Stimulated activated CD8-positive, alpha-beta memory T cell treated with anti-CD3 and anti-CD28 coated beads, Interleukin-2, amount 100 ng/mL, for 1 hour (primary cell): ENCODE measurements at places on chromosomes 7 and 10.

- DNase-seq: no peak
Observed at GRCh38 chr10:44291091-44291490, 93.8 kb downstream of the CXCL12 start.

DNA sequence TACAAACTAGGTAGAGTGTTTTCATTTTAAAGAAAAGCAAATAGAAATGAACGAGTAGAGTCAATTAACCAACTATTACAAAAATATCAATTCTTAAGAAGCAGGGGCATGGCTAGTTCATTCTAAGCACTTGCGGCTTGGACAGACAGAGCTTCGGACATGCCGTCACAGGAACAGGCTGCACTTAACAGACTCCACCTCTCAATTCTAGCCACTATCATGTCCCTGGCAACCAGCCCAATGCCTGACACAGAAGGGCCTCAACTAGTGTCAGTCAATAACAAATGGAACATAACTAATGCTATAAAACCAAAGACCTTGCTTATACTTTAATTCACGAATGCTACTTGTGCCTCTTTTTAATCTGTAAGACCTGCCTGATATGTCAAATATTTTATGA is 74.4 kb downstream of the TPK1 start:
- DNase-seq: no peak

DNA sequence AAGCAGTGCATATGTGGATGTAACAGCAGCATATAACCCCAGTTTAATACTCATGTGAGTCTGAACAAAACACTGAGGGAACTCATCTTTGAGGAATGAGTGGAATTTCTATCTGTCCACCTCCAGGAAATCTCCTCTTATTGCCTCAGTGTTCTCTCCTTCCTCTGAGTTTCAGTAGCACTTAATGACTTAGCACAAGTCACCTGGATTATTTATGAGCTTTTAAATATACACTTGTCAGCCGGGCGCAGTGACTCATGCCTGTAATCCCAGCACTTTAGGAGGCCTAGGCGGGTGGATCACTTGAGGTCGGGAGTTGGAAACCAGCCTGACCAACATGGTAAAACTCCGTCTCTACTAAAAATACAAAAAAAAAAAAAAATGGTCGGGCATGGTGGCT is 4.3 kb downstream of the LRRC20 start:
- no peak for DNase-seq

DNA sequence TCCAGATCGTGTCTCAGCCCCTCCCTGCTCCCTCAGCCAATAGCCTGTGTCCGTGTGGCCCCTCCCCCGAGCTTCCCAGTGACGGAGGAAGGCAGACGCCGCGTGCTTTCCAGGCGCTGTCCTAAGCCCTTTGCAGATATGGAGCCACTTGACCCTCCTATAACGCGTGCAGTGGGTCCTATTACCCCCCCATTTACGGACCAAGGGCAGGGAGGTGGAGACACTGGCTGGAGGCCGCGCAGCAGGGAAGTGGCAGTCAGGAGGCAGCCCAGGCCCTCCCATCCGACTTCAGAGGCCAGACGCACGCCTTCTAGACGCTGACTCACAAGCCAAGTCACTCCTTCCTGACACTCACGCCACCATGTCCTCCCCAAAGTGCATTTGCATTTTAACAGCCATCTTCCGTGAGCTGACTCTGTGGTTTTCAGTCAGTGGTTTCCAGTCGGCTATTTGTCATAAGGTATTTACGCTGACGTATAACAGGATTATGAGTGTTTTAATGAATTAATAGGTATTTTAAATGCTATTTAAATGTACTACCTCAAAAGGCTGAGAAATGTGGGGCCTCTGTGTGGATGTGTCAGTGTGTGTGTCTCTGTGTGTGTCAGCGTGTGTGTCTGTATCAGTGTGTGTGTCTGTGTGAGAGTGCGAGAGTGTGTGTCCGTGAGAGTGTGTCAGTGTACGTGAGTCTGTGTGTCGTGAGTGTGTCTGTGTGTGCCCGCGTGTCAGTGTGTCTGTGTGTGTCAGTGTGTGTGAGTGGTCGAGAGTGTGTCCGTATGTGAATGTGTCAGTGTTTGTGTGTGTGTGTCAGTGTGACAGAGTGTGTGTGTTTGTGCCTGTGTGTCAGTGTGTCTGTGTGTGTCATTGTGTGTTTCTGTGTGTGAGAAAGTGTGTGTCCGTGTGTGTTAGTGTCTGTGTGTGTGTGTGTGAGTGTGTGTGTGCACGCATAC is 92.0 kb upstream of the INSIG1 start:
- DNase-seq: peak; percentile 77

DNA sequence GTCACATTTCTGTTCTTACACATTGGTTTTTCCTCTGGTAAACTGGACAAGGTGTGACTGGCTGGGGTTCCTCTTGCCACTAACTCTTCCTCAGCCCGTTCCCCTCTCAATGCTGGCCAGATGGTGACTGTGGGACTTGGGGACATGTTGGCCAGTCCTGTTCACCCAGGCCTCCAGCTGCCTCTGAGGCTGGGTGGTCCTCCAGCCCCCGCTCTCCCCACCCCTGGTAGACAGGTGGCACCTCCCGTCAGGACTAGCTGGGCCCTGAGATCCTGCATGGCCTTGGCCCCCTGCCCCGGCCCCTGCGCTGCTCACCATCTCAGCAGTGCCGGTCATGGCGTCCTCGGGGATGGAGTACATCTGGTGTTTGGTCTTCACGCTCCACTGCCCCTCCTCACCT is 10.8 kb upstream of the MYL7 start:
- no peak for DNase-seq

DNA sequence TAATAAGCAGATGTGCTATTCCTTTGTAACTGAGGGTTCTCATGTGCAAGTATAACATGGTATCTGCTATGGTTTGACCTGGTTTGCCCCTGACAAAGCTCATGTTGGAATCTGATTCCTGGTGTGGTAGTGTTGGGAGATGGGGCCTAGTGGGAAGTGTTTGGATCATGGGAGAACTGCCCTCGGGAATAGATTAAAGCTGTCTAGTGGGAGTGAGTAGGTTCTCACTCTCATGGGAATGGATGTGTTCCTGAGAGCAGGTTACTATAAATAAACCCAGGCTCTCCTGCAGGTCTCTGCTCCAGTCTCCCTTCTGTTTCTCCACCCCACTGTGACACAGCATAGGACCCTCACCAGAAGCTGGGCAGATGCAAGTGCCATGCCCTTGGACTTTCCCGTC is 97.7 kb downstream of the ATE1 start:
- DNase-seq: no peak

- no peak for DNase-seq
Observed at GRCh38 chr7:105790996-105791395, 85.4 kb downstream of the ATXN7L1 start.

DNA sequence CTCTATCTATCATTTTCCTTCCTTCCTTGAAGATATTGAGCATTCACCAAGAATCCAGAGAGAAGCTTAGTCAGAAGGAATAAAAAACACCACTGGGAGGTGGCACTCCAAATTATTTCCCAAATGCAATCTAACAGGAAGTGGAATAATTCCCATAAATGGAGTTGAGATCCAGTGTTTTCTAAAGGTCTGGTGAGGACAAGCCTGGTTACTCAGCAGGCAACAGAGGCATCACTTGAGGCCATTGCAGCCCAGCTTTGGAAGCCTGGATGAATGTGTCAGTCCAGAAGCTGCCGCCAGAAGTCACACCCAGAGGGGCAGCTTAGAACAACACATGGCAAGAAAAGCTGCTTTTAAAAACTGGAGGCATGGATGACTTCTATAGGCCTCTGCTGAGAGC is 288.9 kb upstream of the KLF6 start:
- DNase-seq: no peak

GRCh38 chr10:121598263-121599249 is at the start of gene FGFR2:
Gene FGFR2, minus strand, starts transcription at chr10:121598444. Its CDS starts 4,627 bp downstream, at chr10:121593817.
- no peak for DNase-seq

DNA sequence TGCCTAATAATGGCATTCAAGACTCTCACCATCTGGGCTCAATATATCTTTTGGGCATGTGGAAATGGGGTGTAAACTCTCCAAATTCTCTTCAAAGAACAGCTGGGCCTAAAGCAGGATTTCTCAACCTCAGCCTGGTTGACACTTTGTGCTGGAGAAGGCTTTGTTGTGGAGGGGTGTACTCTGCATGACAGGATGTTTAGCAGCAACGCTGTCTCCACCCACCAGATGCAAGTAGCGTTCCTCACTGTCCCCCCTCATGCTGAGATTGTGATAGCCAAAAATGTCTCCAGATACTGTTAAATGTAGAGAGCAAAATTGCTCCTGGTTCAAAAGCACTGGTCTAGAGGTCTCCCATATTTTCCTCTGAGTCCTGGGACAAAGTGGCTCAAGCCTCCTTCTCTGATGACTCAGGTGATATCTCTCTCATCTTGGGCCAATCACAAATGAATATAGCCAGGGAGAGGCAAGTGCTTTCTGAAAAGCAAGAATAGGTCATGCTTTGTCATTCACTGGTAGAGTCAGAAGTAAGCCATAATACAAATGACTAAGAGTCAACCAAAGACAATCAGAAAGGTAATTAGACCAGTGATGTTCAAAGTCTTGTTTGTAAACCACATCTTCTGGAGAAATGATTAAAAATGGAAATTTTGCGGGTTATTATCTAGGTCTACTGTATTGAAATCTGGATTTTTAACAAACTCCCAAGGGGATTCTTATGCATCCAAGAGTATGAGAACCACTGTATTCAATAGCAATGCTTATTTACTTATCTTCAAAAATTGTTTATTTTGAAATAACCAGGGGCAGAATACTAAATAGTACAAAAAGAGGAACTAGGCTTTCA is 330.8 kb downstream of the PTEN start:
- DNase-seq: peak; percentile 4

- no peak for DNase-seq
Observed at GRCh38 chr10:129756912-129757901, 206.9 kb downstream of the EBF3 start.

DNA sequence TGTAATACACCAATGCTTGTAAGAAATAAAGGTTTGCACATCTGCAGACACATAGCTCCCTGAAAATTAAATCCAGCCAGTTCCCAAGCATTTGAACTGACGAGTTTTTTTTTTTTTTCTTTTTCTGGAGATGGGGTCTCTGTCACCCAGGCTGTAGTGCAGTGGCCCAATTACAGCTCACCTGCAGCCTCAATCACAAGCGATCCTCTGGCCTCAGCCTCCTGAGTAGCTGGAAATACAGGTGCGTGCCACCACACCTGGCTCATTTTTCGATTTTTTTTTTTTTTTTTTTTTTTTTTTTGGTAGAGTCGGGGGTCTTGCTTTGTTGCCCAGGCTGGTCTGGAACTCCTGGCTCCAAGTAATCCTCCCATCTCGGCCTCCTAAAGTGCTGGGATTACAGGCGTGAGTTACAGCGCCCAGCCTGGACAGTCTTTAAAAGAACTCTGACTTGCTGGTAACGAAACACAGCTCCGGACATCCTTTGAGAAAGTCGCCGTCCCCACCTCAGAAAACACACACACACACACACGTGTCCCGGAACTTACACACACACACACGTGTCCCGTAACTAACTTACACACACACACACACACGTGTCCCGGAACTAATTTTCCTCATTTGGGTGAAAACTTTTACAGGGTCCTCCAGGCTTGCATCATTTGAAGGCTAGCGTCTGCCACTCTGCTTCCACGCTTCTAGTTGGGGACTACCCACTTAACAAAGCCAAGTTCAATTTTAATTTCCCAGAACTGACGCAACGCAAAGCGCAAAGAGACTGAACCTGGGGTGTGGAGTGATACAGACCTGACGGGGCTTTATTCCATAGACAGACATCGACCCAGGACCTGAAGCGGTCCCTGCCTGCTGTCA is 18.6 kb downstream of the OCM2 start:
- no peak for DNase-seq

DNA sequence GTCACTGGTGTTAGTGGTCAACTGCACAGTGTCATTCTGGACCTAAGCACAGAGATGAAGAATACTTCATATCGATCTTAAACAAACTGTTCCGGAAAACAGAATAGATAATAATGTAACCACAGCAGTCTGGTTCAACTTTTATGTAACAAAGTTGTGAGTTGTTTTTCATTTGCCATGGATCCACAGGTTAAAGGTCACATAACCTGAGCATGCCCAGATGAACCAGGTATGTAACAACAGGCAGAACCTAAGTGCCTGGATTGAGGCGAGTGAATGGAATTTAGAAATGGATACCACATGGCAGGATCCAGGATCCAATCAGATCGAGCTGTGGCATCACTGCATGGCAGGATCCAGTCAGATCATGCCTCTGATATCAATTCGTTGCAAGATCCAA is 87.1 kb downstream of the CLEC2L start:
- no peak for DNase-seq

- DNase-seq: no peak
Observed at GRCh38 chr7:130140551-130141160, 64.5 kb downstream of the TMEM209 start.

- DNase-seq: no peak
Observed at GRCh38 chr10:52706332-52707070, 66.1 kb downstream of the MBL2 start.

DNA sequence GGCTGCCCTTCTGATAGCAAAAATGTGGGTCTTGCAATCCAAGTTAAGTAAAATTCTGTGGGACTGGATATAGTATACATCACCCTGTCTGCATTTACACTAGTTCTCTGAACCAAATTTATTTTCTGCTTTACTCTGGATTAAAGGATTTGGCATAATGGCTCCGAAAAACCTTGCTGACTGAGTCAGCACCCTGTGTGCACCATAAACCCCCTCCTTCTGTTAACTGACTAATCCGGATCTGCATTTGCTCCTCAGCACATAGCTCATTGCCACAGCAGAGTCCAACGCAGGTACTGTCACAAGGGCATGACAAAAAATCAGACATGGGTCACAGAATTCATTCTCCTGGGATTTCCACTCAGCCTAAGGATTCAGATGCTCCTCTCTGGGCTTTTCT is 1.3 kb downstream of the OR2A5 start:
- no peak for DNase-seq

- no peak for DNase-seq
Observed at GRCh38 chr10:19777806-19778205, 38.4 kb upstream of the PLXDC2 start.

- DNase-seq: no peak
Observed at GRCh38 chr7:138116141-138116540, 39.9 kb downstream of the AKR1D1 start.

DNA sequence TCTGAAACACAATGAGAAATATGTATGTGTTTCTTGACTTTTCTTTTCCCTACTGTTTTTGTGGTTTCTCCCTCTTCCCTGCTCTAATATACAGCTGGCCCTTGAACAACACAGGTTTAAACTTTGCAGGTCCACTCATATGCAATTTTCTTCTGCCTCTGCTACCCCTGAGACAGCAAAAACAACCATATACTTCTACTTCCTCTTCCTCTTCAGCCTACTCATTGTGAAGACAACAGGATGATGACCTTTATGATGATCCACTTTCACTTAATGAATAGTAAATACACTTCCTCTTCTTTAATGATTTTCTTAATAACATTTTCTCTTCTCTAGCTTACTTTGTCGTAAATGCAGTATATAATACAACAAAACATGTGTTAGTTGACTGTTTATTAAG is 35.0 kb upstream of the DGKB start:
- DNase-seq: no peak

DNA sequence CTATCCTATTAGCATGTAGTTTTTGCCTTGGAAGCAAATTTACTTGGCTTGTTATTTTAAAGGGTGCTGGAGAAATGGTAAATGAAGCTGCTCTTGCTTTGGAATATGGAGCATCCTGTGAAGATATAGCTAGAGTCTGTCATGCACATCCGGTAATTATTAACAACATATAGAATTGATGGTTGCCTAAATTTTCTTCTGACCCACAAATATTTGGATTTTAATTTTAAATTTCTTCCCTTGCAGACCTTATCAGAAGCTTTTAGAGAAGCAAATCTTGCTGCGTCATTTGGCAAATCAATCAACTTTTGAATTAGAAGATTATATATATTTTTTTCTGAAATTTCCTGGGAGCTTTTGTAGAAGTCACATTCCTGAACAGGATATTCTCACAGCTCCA is 28.0 kb downstream of the DLD start:
- DNase-seq: no peak

- DNase-seq: no peak
Observed at GRCh38 chr7:121909716-121910345, 36.9 kb downstream of the PTPRZ1 start.
